Suppressor macrophage treated with lipopolysaccharide for 4 hours (primary cell): ENCODE measurements at places on chromosomes 3 and 15.

- DNase-seq, result no peak
Measured at GRCh38 chr3:123281406-123281805, 79.7 kb downstream of the SEC22A start.

DNA sequence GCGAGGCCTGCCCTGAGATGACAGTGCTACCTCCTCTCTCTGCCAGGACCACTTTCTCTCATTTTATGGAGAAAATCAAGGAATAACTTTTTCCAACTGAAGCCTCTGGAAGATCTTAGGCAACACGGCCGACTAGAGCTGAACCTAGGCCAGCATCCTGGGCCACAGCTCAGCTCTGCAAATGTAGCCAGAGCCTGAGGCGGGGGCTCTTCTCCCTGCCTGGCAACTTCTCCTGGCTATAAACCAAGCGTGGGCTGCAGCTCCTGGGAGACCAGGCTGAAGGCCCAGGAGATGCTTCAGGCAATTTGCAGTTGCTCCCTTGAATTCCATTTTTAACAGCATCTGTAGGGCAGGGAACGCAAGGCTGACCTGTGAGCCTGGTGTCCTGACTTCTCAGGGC is 74.9 kb downstream of the CEMIP start:
- DNase-seq, result no peak

DNA sequence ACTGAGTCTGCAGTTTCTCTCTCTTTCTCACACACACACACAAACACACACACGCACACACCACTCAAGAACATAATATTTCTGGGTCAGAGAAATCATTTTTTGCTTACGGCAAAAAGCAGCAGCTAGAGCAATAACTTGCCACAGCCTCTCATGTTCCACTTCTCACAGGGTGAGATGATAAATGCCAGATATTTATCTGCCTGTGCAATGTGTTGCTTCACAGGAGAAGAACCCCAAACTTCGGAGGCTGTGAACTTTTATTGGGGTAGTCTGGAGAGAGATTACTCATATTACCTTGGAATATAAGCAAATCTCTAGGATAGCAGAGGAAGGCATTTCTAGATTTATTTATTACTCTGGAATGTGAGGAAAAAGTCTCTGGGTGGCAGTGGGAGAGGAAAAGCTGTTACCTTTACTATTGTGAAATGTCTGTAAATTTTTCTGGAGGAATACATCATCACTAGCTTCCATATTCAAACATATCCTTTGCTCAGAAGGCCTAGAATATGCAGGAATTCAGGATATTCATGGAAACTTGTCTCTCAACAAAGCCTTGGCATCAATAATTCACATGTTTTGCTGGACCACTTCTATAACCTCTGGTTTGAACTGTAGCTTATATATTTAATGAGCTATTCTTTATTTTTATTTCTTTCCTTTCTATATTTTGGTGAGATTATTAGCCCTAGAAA is 369.2 kb downstream of the NSUN3 start:
- DNase-seq, result no peak

GRCh38 chr3:139260793-139261736 is 82.8 kb upstream of the MRPS22 start:
- DNase-seq, result no peak

GRCh38 chr3:128448491-128448890 is 18.2 kb downstream of the DNAJB8 start:
- DNase-seq, result no peak
